ENCODE measurements at places on chromosomes 11 and 22.

DNA sequence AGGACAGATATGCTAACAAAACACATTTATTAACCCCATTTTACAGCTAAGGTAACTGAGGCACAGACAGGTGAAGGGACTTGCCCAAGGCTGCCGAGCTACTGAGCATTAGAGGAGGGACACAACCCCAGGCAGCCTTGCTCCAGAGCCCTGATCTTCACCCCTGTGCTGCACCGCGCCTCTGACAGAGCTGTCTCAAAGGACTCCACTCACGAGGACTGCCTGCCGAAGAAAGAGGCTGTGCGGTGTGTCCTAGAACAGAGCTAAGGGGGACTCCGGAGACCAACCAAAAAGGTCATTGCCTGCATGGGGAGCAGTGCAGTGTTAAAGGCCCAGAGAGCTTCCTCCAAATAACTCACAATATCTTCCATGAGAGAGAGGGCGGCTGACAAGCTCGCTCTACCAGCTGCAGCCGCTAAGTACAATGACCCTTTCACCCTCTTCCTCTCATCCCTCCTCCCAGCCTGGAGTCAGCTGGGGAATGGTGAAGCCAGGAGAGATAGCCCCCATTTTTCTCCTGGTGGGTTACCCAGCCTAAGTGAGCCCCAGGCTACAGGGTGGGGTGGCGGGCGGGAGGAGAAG lies 119.2 kb downstream of the DSCAML1 start:
- DNase-seq = no peak

DNA sequence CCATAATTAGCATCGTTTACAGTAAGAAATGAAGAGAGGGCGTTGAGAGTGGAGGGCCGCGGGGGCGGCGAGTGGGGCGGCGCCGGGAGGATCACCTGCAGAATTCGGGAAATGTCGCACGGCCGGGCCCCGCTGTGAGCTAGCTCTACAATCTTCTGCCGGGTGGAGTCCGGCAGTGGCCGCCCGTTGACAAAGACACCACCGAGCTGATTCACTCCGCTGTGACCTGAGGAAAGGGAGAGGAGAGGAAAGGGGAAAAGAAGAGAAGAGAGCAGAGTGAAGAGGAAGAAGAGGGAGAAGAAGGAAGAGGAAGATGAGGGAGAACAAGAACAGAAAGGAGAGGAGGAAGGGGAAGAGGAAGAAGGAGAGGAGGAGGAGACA lies 8.5 kb downstream of the PAX6 start:
- DNase-seq = no peak

- no peak for DNase-seq
Observed at GRCh38 chr11:32039149-32039548, 51.7 kb upstream of the RCN1 start.

- DNase-seq = no peak
Observed at GRCh38 chr11:69319255-69320106, 25.5 kb downstream of the MYEOV start.

- no peak for DNase-seq
Observed at GRCh38 chr11:58968251-58968711, 29.0 kb downstream of the GLYATL1 start.

GRCh38 chr11:62579252-62579651 lies 5.6 kb upstream of the EEF1G start:
- DNase-seq = no peak

- no peak for DNase-seq
Observed at GRCh38 chr22:47422736-47423135, 660.3 kb downstream of the TBC1D22A start.

- DNase-seq = no peak
Observed at GRCh38 chr22:36736701-36737320, 33.3 kb upstream of the CACNG2 start.

GRCh38 chr11:77019976-77020595 lies 14.1 kb upstream of the B3GNT6 start:
- no peak for DNase-seq

- peak; percentile 75 for DNase-seq
Observed at GRCh38 chr22:49929211-49929979, 11.0 kb downstream of the CRELD2 start.

DNA sequence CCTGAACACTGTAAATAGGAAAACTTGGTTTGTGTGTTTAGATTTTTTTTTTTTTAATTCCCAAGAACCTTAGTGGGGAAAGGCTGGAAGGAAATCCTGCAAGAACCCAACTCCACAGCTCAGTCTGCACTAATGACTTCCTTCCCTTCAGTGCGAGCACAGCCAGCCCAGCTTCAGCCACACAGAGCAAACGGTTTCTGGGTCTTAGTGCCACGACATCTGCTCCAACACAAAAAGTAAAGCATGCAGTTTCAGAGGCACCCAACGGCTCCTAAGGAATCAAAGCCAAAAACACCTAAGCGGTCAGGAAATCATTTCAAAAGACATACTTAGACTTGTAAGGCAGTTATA lies 236.1 kb downstream of the TTC28 start:
- peak; percentile 1 for DNase-seq

DNA sequence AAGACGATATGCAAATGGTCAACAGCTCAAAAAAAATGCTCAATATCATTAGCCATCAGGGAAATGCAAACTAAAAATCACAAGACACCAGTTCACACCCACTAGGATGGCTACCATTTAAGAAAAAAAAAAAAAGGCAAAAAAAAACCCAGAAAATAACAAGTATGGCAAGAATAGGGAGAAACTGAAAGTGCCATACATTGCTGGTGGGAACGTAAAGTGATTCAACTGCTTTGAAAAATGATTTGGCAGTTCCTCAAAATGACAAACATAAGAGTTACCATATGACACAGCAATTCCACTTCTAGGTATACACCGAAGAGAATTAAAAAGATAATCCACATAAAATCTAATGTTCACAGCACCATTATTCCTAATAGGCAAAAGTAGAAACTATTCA lies 47.5 kb downstream of the PICALM start:
- DNase-seq = no peak

DNA sequence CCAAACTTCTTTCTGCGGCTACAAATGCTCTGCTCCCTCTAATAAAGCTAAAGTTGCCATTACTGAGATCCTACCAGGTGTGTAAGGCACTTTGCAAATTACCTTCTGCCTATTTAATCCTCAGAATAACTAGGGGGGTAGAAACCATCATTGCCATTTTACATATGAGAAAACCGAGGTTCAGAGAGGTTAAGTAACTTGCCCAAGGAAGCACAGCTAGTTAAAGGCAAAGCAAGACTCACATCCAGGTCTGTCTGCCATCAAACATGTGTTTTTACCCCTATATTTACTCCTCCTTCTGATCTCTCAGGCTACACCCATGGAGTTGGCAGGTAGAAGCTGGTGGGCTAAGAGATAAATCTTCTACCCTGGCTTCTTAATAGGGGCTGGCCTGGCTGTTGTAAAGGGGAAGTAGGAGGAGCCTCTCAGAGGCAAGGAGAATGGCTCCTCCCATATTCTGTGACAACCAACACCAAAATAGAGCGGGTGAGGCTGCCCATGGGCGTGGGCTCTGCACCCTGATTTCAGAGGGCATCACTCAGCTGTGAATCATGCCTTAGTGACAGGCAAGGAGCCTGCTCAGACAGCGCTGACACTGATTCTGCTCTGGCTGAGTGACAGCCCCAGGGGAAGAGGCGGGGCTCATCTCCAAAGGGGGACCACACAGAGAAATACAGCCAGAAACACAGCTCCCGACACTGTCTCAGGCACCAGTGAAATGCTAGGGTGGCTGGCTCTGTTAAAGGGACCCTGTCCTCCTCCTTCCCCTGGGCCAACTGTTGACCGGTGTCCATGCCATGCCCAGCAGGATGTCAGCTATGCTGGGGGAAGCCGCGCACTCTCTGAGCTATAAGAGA lies 106.8 kb downstream of the ABTB2 start:
- peak; percentile 32 for DNase-seq

- DNase-seq = no peak
Observed at GRCh38 chr22:39735776-39736175, 157.8 kb downstream of the ENTHD1 start.

DNA sequence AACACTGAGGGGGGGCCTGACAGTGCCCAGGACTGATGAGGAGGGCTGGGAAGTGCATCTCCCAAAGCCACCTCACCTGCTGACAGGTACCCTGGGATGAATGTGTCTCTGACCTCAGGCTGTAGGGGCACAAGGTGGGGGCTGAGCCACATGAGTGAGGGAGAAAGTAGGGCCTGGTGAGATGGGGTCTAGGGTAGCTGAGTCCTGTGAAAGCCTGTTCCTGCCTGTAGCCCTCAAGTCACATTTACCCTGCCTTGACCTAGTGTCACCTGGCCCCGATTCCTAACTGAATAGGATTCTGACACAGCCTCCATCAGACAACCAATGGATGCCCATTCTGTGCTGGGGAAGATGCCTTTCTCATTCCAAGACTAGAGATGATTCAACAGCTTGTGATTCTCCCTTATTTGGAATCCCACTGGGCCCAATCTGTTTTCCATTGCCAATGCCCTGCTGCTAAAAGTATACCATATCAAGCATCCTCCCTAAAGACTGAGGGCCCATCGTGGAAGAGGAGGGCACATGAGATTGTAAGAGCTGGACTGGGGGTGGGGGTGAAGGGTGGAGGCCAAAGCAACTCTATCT lies 11.1 kb upstream of the RFPL1 start:
- DNase-seq = no peak

DNA sequence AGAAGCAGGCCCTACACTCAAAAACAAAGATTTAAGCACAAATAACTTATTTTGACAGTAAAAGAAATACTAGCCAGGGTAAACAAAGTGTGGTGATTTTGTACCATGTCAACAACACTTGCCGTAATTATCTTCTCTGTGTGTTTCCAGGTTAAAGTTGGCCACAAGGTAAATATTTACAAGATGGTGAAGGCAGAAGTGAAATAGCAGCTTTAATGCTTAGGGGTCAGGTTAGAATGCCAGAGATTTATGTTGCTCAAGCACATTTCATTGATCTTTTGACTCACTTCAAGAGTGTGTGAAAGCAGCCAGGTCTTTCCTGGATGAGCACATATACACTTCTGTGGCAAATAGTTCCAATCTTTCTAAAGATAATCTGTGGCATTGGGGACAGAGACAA lies 270.2 kb upstream of the LUZP2 start:
- DNase-seq = no peak

GRCh38 chr11:14500181-14500651 lies 605 bp upstream of the COPB1 start:
- DNase-seq = peak; percentile 9

DNA sequence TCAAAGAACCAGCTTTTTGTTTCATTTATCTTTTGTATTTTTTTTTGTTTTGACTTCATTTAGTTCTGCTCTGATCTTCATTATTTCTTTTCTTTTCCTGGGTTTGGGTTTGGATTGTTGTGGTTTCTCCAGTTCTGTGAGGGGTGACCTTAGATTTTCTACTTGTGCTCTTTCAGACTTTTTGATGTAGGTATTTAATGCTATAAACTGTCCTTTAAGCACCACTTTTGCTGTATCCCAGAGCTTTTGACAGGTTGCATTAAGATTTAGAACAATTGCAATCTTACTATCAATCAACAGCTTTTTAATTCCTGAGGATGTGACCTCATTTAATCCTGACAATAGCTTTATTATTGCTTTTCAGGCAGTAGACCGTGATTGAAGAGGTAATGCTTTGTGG lies 94.3 kb downstream of the ZNF280B start:
- no peak for DNase-seq

- no peak for DNase-seq
Observed at GRCh38 chr22:39084666-39085065, 7.6 kb downstream of the APOBEC3G start.

DNA sequence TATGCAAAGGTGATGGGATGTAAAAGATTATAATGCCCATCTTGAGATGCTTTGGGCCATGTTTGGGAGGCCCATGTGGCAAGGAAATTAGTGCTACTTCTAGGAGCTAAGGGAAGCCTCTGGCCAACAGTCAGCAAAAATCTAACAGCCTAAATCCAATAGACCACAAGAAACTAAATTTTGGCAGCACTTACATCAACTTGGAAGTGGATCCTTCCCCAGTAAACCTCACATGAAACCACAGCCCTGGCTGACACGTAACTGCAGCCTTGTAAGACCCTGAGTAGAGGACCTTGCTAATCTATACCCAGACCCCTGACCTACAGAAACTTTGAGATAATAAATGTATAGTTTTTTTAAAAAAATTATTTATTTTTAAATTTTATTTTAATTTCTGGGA lies 13.1 kb upstream of the GRK3 start:
- no peak for DNase-seq

- DNase-seq = no peak
Observed at GRCh38 chr11:133800666-133801065, 44.6 kb downstream of the SPATA19 start.

- no peak for DNase-seq
Observed at GRCh38 chr11:49995565-49995964, 13.2 kb upstream of the OR4C12 start.

DNA sequence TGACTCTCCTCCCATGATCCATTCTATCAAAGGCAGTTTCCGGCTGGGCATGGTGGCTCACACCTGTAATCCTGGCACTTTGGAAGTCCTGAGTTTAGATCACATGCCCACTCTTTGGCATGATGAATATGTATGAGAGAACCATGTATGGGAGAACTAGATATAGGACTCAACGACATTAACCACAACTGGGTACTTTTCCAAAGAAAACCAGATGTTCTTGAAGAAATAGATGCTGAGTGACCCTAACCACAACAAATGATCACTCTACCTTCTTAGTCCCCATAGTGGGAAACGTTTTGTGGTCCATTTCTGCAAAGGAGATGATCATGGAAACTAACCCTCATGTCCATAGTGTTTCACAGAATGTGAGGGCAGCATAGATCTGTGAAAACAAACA lies 13.6 kb downstream of the FJX1 start:
- DNase-seq = no peak

DNA sequence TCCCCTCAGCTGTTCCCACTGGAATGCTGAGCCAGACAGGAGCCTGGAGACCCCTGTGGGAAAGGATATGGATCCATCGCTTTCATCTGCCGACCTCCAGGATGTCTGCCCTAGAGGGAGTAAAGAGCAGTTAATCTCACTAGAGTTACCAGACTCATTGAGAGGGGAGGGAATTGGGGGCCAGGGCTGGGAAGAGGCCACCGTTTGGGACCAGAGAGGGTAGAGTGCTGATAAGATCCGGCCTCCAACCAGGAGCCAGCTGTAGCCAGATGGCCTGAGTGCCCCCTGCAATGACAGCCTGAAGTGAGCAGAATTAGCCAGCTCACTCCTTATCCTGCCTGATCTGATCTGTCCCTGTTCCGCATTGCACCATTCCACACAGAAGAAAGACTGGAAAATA lies 3.7 kb upstream of the APLNR start:
- DNase-seq = no peak

DNA sequence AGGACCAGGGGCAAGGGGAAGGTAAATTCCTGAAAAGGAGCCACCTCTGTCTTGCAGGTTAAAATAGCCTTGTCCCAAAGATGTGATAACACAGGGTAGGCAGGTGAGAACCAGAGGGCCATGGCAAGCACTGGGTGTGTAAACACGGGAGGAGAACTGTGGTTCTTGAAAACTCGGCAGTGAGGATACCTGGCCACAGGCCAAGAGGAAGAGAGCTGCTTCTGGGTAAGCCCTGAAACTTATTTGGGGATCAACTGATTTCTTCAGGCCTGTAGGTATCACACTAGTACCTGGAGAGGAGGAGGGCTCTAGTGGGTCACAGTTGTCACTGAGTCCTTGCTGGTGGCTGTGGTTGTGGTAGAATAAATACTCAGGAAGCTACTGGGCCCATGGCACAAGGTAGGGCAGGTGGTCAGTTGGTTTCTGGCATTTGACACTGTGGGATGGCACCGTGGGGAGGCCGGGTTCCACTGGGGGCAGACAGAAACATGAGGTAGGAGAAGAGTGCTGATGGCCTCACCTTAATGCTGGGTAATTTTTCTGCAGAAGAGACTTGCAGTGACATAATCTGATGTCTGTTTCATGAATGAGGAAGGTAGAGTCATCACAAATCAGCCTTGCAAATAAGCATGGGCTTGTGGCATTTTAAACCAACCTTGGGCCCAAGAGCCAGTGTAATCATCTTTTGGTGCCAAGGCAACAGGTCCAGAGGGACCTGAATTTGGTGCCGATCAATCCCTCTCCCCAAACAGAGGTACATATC lies 22.0 kb downstream of the AMPD3 start:
- DNase-seq = no peak

Measured in activated CD4-positive, alpha-beta T cell treated with anti-CD3 and anti-CD28 coated beads for 24 hours (primary cell).